ENCODE measurements at places on chromosomes 3 and 15.

GRCh38 chr3:111810909-111811308 lies 48.2 kb upstream of the PHLDB2 start:
- no peak for DNase-seq

GRCh38 chr3:17852217-17852616 lies 109.8 kb upstream of the TBC1D5 start:
- no peak for DNase-seq

GRCh38 chr15:73997986-73998385 lies 3.5 kb downstream of the PML start:
- DNase-seq: no peak

DNA sequence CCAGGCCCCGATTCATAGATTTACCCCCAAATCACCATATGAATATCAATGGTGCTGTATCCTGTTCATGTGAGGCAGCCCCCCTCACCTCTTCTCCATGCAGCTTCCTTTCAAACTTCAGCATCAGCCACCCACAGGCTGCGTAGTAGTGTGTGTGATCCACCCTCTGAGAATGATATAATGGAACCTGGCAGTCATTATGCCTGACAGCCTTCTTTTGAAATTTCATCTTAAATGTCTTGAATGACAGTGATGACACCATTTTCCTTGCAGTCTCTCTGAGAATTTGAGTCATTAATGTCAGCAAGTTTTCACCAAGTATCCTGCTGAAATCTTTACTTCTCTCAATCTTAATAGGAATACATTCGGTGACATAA lies 3.5 kb upstream of the CLRN1 start:
- DNase-seq: peak; percentile 27

DNA sequence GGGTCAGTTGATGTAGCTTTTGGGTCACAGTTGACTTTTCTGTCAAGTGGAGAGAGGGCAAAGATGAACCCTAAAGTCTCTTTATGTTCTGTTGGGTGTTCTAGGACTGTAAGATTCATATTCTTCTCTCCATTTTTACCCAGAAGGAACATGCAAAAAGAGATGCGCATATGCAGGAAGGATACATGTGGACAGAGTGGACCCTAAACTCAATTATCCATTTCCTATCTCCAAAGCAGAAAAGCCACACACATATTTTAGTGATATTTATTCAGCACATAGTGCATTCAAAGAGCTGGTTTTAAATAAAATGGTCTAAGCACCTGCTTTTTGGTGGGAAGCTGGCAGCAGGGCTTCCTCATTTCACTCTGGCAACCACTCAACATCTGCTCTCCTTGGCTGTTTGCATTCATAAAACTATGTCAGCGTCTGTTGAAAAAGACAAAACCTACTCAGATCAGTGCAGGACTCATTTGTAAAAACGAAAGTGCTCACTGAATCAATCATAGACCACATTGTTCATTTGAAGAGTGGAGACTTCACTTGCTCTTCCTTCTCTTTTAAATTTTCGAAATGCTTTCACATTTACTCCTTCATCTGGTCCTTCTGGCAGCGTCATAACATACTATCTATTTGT lies 96.6 kb downstream of the SEMA6D start:
- DNase-seq: no peak

GRCh38 chr15:62051166-62051565 lies 9.1 kb downstream of the VPS13C start:
- no peak for DNase-seq

DNA sequence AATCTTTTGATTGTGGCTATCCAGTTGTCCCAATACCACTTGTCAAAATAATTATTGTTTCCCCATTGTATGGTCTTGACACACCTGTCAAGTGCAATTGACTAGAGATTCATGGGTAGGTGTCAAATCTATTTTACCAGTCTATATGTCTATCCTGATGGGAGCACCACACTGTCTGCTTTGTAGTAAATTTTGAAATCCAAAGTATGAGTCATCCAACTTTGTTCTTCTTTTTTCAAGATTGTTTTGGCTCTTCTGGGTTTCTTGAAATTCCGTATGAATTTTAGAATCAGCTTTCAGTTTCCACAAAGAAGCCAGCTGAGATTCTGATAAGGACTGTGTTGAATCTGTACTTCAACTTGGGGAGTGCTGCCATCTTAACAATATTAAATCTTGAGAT lies 71.9 kb downstream of the CSNK1G1 start:
- no peak for DNase-seq

DNA sequence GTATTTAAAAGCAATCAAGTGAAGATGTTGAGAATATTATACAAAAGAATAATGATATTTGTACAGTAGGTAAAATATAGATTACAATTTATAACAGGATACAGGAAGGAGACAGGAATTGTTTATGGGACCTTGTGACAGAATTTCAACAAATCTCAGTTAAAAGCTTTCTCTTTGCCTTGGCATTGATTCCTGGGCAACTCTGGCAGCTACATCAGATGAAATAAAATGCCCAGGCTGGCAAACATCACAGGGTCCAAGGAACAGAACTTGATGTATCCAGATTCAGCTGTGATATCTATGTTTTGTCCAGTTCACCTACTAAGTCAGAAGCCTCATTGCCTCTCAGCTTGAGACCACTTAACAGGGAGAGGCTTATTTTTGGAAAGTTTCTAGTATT lies 473.1 kb downstream of the MCTP2 start:
- no peak for DNase-seq

GRCh38 chr3:48952510-48953118 lies 34.0 kb downstream of the ARIH2 start:
- DNase-seq: peak; percentile 10

- DNase-seq: no peak
These were observed 139.3 kb downstream of the TNIK start for GRCh38 chr3:171320750-171321558.

DNA sequence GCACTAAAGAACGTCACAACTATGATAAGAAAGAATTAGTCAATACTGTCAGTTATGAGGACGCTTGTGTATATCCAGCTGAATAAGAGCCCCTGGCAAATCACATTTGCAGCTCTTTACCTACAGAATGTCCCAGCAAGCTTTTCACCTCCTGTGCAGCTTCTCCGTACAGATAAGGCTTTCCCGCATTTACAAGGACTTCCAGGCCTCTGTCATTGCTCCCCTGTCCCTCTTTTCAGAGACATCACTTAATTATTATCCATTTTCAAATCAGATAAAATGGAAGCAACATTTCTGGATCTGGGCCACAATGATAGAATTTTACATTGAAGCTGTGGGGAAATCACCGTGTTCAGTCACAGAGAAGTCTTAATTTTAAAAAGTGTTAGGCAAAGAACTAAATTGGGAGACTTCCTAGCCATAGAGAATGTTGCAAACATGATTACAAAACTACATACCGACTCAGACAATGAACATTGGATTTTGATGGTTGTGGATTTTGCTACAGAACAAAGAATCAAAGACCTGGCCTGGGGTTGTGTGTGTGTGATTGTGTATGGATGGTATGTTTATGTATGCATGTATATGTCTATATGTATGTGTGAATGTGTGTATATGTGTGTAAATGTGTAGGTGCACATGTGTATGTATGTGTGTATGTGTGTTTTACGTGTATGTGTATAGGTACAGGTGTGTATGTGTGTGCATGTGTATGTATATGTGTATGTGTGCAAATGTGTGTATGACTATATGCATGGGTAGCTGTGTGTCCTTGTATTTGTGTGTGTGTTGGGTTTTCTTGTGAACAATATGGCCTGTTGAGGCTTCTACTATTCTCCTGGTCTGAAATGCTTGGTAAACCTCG lies 41.5 kb downstream of the MGLL start:
- DNase-seq: no peak

DNA sequence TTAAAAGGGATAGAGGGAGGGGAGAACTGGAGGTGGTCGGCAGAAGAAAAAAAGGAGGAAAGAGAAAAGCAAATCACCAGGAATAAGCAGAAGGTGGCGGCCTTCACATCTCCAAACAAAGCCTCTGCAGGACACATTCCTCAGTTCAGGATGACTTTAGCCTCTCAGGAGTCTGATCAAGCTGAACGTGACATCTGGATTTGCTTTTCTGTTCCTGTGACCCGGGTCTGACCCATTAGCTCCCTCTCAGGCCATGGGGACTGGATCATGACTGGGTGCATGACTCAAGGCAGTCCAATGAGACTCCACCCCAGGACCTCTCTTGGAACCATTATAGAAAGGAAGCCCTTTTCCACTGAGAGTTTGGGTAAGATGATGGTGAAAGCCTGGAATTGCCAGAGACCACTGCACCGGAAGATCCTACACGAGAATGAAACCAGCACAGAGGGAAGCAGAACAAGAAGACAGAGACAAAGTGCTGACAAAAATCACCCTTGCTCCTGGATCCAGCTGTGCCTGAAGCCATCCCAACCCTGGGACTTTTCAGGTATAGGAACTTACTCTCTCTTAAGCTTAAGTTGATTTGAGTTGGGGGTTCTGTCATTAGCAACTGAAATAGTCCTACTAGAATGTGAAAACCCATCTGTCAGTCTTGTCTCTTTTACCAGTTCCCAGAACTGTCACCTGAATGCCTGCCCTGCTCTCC lies 45.4 kb upstream of the RAD18 start:
- DNase-seq: no peak

DNA sequence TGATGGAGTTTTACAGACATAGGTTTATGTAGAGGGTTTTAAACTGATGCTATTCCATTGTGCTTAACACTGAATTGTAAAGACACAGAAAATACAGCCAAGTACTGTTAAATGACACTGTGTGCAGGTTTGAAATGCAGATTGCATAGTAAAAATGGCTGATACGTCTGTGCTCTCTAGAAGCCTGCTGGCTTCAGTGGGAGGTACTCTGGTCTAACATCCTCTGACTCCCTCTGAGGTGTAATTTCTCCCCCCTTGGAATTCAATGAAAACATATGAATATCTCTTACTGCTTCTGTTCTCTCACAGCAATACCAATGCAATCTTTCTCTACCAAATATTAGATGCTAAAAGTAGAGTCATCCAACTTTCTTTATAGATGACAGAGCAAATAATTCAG lies 176.6 kb downstream of the SLC9A9 start:
- DNase-seq: no peak

DNA sequence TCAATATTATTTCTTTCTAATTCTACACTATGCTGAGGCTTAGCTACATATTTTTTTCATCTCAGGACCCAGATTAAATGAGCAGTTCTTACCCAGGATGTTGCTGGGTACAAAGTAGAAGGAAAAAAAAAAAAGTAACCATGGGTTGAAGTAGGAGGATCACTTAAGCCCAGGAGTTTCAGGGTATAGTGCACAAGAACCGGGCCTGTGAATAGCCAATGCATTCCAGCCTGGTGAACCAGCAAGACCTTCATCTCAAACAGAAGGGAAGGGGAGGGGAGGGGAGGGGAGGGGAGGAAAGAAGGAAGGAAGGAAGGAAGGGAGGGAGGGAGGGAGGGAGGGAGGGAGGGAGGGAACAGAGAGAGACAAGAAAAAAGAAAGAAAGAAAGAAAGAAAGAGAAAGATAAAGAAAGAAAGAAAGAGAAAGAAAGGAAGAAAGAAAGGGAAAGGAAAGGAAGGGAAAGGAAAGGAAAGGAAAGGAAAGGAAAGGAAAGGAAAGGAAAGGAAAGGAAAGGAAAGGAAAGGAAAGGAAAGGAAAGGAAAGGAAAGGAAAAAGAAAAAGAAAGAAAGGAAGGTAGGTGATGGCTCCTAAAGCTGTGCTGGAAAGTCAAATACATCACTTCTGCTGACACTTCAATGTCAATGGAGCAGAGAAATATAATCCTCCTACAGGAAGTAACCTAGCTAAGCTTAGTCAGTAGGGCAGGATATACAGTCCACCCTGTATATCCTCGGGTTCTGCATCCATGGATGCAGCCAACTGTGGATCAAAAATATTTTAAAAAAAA lies 206.8 kb upstream of the TGFBR2 start:
- no peak for DNase-seq

- no peak for DNase-seq
These were observed 51.8 kb downstream of the MITF start for GRCh38 chr3:69791106-69791505.

DNA sequence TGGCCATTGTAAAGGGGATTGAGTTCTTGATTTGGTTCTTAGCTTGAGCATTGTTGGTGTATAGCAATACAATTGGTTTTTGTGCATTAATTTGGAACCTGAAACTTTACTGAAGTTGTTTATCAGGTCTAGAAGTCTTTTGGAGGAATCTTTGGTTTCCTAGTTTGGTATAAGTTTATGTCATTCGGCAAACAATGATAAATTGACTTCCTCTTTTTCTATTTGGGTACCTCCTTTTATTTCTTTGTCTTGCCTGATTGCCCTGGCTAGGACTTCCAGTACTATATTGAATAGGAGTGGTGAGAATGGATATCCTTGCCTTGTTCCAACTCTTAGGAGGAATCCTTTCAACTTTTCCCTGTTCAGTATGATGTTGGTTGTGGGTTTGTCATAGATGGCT lies 32.1 kb downstream of the SPESP1 start:
- DNase-seq: no peak

DNA sequence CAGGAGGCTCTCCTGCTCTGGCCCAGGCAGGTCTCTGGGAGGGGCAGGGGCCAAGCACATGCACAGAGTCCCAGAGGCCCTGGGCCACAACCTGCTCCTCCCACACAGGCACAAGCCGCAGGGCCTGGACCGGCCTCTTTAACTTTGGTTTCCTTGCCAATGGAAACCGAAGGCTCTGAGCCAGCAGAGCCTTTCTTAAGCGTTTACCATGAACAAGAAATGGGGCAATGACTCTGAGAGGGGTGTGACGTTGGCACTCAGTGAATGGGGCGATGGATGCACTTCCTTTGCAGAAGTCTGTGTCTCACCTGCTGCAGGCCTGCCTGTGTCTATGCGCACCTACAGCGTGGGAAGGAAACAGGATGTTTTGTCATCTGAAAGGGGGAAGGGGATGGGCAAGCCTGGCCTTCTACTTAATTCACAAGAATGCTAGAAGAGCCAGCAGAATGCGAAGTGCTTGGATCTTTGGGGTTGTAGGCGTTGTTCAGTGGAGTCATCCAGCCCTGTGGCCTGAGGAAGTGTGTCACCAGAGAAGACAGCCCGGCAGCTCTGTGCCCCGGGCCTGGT lies 41.8 kb downstream of the IFT122 start:
- DNase-seq: no peak

- no peak for DNase-seq
These were observed 23.8 kb upstream of the NMB start for GRCh38 chr15:84681831-84682230.

GRCh38 chr3:45480218-45480617 lies 91.8 kb downstream of the LARS2 start:
- no peak for DNase-seq

DNA sequence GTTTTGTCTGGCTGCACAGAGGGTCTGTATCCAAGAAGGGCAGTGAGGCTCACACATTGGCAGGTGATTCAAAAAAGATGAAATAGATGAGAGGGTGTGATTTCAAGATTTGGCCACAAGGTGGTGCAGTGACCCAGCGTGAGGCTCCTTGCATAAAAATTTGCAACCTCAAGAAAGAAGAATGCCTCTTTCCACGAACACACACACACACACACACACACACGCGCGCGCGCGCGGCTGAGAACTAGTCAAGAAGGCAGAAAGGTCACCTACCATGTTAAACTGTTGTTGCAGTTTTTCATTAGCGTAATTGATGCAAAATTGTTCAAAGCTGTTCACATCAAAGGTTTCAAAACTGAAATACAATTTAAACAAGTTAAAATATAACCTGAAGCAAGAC lies 39.2 kb downstream of the MYO5C start:
- DNase-seq: peak; percentile 59
